Aortic smooth muscle cell (primary cell): ENCODE measurements at places on chromosomes 7 and 10. TPM values are rescaled to one million over a fixed set of nuclear protein-coding genes. Genes with fewer than 3 reads are reported as not detected.

GNAT3 gene
- not detected in 2 replicates for total RNA-seq

FOXP2 gene
- 0.79 and 2.2 TPM in 2 replicates for total RNA-seq

CNPY1 gene
- total RNA-seq, result not detected in 2 replicates

HOGA1 gene
- 2.5 and 3.3 TPM in 2 replicates for total RNA-seq

GBX1 gene
- total RNA-seq, result not detected in 2 replicates

XRCC2 gene
- 1.6 and 3.0 TPM in 2 replicates for total RNA-seq

EN2 gene
- total RNA-seq, result not detected in 2 replicates

ASAH2 gene
- total RNA-seq, result 0.25 and 0.26 TPM in 2 replicates

MYOZ1 gene
- 0.06 TPM in 1 of 2 replicates, not detected in the other for total RNA-seq

PLEKHS1 gene
- total RNA-seq, result not detected in 2 replicates

COL1A2 gene
- 2,181 and 2,693 TPM in 2 replicates for total RNA-seq

PDZD7 gene
- 3.3 and 3.4 TPM in 2 replicates for total RNA-seq

MMRN2 gene
- 12.5 and 13.2 TPM in 2 replicates for total RNA-seq

FAM25A gene
- total RNA-seq, result not detected in 2 replicates

ELFN1 gene
- under 0.01 and 0.06 TPM in 2 replicates for total RNA-seq

SLC13A1 gene
- not detected in 2 replicates for total RNA-seq

ASB15 gene
- not detected in 2 replicates for total RNA-seq

ZDHHC6 gene
- total RNA-seq, result 24.3 and 24.6 TPM in 2 replicates

CALHM3 gene
- not detected in 2 replicates for total RNA-seq

INSYN2A gene
- total RNA-seq, result 0.06 TPM in 1 of 2 replicates, not detected in the other

TAS2R3 gene
- 0.92 and 1.5 TPM in 2 replicates for total RNA-seq

MRLN gene
- 0.12 TPM in 1 of 2 replicates, not detected in the other for total RNA-seq

CACUL1 gene
- 18.9 and 26.1 TPM in 2 replicates for total RNA-seq

GIMAP1 gene
- total RNA-seq, result 0.25 and 0.26 TPM in 2 replicates

VGF gene
- total RNA-seq, result 0.13 TPM in 1 of 2 replicates, not detected in the other

PTF1A gene
- total RNA-seq, result not detected in 2 replicates

PIK3CG gene
- total RNA-seq, result 0.12 and 0.26 TPM in 2 replicates
